Colonic mucosa (tissue), 4 donors: ENCODE measurements at places on chromosomes 7 and 10. TPM values are rescaled to one million over a fixed set of nuclear protein-coding genes. Genes with fewer than 3 reads are reported as not detected.
A peak's percentile ranks its signal among the peaks of the same experiment; 100 is the strongest.

C7orf33 gene
- not detected for total RNA-seq

GPC2 gene
- total RNA-seq = 4.0 TPM

TMEM273 gene
- 5.1 TPM for total RNA-seq

DNA sequence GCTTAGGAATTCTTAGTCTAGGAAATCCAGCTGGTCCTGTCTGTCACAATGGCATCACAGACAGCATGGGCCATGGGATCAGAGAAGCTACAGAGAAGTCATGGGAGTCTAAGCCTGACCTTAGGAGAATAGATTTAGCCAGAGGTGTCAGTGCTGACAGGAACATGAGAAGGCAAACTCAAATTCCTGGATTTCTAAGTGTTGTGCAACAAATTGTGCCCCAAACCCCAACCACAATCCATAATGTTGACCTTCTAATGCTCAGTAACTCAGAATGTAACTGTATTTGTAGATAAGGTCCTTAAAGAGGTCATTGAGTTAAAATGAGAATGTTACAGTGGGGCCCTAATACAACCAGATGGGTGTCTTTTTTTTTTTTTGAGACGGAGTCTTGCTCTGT, 95.9 kb upstream of the RHOBTB1 start:
- no peak for DNase-seq

DNA sequence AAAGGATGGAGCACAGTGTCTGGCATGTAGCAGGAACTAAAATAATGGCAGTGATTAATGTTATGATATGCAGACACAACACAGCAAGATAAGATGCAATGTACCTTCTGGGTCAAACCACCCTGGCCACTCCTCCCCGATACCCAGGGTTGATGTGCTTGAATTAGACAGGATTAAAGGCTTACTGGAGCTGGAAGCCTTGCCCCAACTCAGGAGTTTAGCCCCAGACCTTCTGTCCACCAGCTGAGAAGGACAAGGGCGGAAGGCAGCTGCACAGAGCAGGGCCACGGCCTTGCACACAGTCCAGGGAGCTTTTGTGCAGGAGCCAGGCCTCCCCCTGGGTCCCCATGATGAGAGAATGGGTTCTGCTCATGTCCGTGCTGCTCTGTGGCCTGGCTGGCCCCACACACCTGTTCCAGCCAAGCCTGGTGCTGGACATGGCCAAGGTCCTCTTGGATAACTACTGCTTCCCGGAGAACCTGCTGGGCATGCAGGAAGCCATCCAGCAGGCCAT, at the start of gene RBP3:
RBP3 (plus strand) TSS at position 226 of the 514 bp plus-strand sequence; CDS start at position 348, 122 bp downstream.
- no peak for DNase-seq

CLIP2 gene
- total RNA-seq = 77.8 TPM

DNA sequence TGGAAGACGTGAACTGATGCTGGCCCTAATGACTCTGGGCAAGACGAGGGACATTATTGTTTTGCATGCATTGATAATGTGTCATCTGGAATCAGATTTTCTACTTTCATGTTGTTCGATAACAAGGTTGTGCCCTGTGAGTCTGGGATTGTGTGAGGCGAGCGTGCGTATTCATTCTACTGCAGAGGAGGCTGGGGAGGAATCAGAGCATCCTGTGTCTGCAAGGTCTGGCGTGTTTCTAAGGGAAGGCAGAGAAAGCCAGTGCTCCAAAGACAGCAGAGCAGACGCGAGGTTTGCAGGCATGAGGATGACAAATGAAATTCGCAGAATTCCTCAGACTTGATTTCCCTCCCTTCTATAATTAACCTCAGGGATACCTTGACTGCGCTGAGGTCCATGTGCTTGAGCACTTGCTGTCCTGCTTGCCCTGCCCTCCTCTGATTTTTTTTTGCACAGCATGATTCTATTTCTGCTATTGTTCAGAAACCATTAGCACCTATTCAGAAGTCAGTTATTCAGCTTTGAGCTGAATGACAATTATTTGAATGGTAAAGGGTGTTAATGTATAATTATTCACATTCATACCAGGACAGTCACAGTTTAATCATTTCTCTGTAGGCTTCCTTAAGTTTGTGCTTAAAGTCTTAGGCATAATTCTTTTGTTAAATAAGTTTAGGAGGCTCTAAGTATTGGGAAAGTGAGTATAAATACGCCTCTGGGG, 233.6 kb downstream of the EBF3 start:
- no peak for DNase-seq

GRCh38 chr7:111886233-111886632, 320.0 kb downstream of the DOCK4 start:
- DNase-seq = no peak

GRCh38 chr10:123620621-123621020, 45.5 kb upstream of the GPR26 start:
- DNase-seq = no peak

SPDYE9 gene
- not detected for total RNA-seq

DNA sequence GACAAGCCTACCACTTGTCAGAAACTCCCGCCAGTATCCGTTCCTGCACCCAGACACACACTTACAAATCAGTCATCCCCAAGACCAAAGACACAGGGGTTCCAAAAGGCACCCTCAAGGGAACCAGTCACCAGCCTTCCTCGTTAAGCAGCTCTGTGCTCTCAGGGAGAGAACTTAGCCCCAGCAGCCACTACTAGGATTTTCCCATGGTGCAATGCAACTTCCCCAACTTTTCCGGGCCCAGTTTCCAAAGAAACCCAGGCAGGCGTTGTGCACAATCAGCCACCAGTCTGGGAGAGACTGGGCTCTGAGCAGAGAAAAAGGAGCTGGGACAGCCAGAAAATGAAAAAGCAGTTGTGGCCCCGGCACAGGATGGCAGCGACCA, 1.2 kb downstream of the DLG5 start:
- peak; percentile 65 for DNase-seq

DNA sequence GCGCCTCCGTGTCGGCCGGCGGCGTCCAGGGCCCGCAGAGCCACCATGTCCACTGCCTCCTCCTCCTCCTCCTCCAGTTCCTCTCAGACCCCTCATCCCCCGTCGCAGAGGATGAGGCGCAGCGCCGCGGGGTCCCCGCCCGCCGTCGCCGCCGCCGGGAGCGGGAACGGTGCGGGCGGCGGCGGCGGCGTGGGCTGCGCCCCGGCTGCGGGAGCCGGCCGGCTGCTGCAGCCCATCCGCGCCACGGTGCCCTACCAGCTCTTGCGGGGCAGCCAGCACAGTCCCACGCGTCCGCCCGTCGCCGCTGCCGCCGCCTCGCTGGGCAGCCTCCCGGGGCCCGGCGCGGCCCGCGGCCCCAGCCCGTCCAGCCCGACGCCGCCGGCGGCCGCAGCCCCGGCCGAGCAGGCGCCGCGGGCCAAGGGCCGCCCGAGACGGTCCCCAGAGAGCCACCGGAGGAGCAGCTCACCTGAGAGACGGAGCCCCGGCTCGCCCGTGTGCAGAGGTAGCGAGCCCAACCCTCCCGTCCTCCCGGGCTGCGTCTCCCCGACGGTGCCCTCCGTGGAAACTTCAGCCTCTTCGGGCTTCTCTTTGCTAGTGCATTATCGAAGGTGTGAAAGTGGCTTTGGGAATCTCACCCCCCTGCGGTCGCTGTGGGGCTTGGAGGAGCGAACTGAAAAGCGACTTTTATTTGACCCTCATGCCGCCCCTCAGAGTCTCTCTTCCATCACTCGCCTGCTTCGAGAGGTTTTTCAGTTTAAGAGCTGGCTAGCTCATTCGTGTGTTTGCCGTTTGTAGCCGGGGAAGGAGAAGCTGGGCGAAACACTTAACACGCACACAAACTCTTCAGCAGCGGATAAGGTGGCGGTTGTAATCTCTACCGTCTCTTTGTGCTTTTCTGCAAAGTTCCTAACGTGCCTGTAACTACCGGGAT, 975 bp downstream of the GLCCI1 start:
- DNase-seq = peak; percentile 56

ARL5B gene
- total RNA-seq = 14.0 TPM

DNA sequence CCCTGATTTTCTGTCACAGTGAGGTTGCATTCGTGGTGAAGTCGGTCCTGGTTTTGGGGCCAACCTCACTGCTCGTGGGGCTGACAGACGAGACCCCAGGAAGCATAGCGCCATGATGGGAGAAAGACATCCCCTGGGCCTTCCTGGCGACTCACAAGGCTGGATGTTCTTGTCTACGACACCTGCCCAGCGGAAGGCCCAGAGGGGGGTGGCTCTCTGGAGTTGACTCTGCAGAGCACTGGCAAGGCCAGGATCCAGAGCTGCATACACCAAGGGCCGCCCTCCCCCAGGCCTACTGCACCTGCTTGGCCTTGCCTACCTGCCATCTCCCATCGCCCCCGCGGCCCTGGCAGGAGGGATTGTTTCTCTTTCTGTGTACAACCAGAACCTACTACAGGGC, 608.9 kb downstream of the PTPRN2 start:
- no peak for DNase-seq

COL13A1 gene
- total RNA-seq = 1.1 TPM

- no peak for DNase-seq
These were observed 34.3 kb upstream of the HERPUD2 start for GRCh38 chr7:35729061-35729783.

- no peak for DNase-seq
These were observed 149.8 kb downstream of the AMPH start for GRCh38 chr7:38481401-38481800.

SNX8 gene
- 36.7 TPM for total RNA-seq

ASB15 gene
- total RNA-seq = not detected

DNA sequence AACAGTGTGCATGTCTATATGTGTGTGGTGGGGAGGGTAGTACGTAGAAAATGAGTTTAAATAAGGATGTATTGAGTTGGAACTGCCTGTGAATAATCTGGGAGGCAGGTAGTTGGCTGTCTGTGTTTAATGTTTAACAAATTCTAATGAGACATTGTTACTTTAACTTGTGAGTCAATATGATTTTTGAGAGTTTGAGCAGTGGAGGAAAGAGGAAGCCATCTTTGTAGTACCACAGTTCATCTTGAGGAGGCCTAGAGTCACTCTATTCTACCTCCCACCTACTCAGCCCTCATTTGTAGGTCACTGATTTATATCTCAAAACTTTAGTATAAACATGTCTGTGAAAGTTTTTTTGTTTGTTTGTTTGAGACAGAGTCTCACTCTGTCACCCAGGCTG, 129.9 kb upstream of the ITGB1 start:
- DNase-seq = no peak

- no peak for DNase-seq
These were observed 20.8 kb downstream of the BRAF start for GRCh38 chr7:140903741-140904480.

MKX gene
- total RNA-seq = 2.3 TPM

DNA sequence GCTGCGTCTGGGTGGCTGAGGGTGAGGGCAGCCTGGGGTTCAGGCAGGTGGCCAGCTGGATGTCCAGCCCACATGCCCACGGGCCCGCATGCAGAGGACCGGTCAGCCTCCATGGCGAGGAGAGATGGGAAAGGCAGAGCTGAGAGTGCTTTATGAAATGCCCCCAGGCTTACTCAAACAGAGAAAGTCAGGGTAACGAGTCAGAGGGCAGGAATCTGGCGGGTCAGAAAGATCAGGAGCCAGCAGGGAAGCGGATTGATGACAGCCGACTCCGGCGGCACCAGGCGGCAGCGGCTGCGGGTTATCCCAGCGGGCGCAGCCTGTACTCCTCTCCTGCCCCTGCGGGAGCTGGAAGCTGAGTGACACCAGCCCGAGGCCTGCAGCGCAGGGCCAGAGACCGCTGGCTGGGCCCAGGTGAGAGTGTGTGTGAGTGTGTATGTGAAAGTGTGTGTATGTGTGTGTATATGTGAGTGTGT, 13.4 kb downstream of the SLC13A4 start:
- no peak for DNase-seq

GRCh38 chr10:10350050-10350449, 667.6 kb upstream of the CELF2 start:
- DNase-seq = no peak

DNA sequence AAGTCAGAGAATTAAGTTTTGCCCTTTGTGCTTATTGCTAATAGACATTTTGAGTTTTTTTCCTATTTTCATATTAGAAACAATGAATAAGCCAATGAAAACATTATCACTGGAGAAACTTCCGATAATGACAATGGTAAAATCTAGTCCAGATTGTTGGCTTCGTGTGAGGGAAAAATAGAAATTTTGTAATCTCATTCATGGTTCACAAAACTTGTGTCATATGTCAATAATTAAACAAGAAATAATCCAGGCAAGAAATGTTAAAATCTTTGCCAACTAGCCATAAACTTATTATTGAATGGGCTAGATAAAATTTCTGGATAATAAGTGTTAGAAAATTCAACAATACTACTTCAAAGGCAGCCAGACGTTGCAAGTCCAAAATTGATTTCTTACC, 36.6 kb downstream of the RNLS start:
- no peak for DNase-seq

DNA sequence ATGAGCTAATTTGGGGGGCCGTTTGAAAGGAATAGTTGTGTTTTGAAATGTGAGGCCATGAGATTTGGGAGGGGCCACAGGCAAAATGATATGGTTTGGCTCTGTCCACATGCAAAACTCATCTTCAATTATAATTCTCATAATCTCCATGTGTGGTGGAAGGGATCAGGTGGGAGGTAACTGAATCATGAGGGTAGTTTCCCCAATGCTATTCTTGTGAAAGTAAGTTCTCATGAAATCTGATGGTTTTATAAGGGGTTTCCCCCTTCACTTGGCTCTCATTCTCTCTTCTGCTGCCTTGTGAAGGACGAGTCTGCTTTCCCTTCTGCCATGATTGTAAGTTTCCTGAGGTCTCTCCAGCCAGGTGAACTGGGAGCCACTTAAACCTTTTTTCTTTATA, 490.8 kb upstream of the GRM3 start:
- DNase-seq = no peak

- DNase-seq = peak; percentile 86
These were observed 585 bp upstream of the POP7 start for GRCh38 chr7:100705320-100705752.

- DNase-seq = no peak
These were observed 84.0 kb downstream of the XRCC2 start for GRCh38 chr7:152591976-152592375.

GRCh38 chr7:75066521-75066920, 7.1 kb downstream of the RCC1L start:
- DNase-seq = no peak

- no peak for DNase-seq
These were observed 23.5 kb downstream of the TRPV5 start for GRCh38 chr7:142910031-142910433.

COPS6 gene
- total RNA-seq = 110 TPM

- no peak for DNase-seq
These were observed 432.3 kb downstream of the DNAJB6 start for GRCh38 chr7:157769086-157769485.

GRCh38 chr7:159328096-159328495, 183.4 kb upstream of the VIPR2 start:
- DNase-seq = no peak

GRCh38 chr7:142459551-142459963, 201.7 kb upstream of the PRSS58 start:
- DNase-seq = peak; percentile 39

UPK3B gene
- 2.6 TPM for total RNA-seq

DNA sequence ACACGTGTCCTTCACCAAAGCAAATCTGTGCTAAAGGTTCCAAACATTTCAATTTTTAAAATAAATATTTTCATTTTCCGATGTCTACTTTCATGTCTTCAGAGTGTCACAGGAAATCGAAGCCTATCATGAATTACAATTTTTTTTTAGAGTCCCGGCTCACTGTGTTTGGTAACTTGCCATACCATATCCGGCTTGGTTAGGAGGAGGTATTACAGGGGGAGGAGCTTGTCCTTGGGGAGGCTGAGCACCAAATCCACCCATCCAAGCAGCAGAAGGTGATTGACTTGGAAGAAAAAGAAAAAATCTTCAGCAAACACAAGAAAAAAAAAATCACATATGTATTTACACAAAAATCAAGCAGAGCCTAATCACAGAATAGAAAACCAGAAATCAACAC, 21.3 kb downstream of the TIAL1 start:
- DNase-seq = no peak

GRCh38 chr10:110348336-110348735, 43.6 kb upstream of the SMNDC1 start:
- no peak for DNase-seq

- no peak for DNase-seq
These were observed 5.3 kb downstream of the NEUROG3 start for GRCh38 chr10:69567920-69568319.
